ENCODE measurements at places on chromosomes 1 and 21.
A peak's percentile ranks its signal among the peaks of the same experiment; 100 is the strongest.

DNA sequence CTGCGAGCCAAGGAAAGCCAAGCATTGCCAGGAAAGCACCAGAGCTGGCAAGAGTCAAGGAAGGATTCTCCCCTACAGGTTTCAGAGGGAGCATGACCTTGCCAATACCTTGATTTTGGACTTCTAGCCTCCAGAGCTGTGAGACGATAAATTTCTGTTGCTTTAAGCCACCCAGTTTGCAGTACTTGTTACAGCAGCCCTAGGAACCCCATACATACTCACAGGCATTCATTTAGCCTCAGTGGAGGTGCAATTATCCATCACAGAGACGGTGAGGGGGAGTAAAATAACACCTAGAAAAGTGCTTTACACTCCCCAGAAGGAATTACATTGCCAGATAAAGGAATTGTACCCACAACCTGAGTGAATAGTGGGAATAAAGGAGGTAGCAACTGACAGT, 167.4 kb upstream of the NFIA start:
- no peak for DNase-seq

GRCh38 chr1:163170975-163171676, 31.6 kb downstream of the RGS5 start:
- peak; percentile 79 for DNase-seq

- DNase-seq = no peak
Measured at GRCh38 chr1:228018125-228018398, 11.3 kb downstream of the WNT3A start.

DNA sequence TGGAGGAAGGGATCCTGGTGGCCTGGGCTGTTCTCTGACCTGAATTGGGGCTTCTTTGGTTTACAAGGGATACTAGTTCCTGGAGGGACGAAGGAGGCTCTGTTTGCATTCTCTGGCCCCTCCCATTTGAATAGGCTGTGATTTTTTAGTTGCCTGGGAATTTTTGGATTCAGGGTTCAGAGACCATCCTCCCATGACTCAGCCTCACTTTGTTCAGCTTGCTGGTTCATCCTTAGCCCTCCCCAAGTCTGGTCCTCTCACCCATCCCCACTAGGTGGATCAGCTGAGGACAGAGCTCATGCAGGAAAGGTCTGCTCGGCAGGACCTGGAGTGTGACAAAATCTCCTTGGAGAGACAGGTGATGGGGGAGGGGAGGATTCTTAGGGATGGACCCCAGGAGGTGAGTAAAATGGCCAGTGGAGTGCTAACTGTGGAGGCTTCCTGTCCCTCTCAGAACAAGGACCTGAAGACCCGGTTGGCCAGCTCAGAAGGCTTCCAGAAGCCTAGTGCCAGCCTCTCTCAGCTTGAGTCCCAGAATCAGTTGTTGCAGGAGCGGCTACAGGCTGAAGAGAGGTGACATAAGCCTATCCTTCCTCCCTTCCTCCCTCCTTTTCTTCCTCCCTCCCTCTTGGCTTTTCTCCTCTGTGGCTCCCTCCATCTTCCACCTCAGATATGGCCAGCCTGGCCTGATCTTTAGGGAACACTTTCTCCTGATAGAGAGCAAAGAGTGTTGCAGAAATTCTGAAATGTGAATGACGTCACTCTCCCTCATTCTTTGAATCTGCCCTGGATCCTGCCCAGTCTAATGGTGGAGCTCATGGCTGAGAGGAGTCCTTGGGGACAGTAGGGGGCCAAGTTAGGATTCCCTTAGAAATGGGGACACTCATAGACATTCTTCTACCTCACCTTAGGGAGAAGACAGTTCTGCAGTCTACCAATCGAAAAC, 4.5 kb upstream of the TUFT1 start:
- DNase-seq = peak; percentile 58

DNA sequence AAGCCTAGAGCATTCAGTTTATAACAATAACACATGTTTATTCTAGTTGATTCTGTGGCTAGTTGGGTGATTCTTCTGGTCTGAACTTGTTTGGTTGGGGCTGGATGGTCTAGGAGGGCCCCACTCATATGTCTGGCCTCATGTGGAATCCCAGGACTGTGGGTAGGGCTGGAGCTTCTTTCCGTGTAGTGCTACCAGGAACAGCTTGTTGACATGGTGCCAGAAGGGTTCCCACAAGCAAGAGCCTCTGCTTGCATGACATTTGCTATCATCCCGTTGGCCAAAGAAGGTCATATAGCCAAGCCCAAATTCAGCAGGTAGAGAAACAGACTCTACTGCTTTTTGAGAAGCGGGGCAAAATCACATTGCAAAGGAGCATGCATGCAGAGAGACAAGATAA, 67.6 kb upstream of the PPP2R5A start:
- DNase-seq = no peak

GRCh38 chr1:214386747-214387146, 105.8 kb downstream of the SMYD2 start:
- DNase-seq = peak; percentile 82

GRCh38 chr1:226631229-226632000, 82.9 kb downstream of the STUM start:
- DNase-seq = no peak

GRCh38 chr1:94013367-94013878, 104.2 kb upstream of the GCLM start:
- DNase-seq = no peak

- DNase-seq = no peak
Measured at GRCh38 chr21:35864039-35864438, 196.3 kb downstream of the SETD4 start.

GRCh38 chr1:161180639-161181038, 3.3 kb upstream of the B4GALT3 start:
- DNase-seq = peak; percentile 44

- DNase-seq = no peak
Measured at GRCh38 chr1:71311376-71311775, 230.5 kb upstream of the ZRANB2 start.

DNA sequence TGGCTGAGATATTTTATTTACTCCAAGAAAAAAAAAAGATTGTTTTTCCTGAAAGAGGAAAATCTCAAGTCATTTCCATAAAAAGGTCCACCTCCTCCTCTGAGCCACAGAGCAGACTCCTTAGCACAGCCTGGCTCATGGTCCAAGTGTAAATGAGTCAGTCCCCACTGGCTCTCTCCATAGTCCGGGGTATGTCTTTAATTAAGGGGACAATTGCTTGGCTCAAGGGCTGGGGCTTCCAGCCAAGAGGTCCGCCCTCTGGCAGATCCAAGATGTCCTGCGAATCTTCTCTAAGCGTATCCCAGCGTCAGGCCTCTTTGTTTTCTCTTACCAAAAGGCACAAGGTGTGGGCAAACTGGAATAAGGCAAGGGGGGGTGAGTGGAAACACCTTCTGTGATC, 33.3 kb downstream of the FOXD2 start:
- no peak for DNase-seq

DNA sequence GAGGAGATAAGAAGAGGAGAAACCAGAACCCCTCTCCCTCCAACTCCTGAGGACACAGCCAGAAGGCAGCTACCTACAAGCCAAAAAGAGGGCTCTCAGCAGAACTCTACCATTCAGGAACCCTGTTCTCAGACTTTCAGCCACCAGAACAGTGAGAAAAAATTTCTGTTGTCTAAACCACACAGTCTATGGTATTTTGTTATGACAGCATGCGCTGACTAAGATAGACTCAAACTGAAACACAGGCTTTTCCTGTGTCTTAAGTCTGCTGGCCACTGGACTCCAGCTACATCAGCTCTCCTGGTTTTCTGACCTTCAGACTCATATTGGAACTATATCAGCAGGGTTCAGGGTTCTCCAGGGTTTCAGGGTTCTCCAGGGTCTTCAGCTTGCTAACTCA, 126.5 kb upstream of the TNFSF4 start:
- peak; percentile 69 for DNase-seq

- DNase-seq = no peak
Measured at GRCh38 chr1:3391711-3392110, 62.8 kb upstream of the ARHGEF16 start.

DNA sequence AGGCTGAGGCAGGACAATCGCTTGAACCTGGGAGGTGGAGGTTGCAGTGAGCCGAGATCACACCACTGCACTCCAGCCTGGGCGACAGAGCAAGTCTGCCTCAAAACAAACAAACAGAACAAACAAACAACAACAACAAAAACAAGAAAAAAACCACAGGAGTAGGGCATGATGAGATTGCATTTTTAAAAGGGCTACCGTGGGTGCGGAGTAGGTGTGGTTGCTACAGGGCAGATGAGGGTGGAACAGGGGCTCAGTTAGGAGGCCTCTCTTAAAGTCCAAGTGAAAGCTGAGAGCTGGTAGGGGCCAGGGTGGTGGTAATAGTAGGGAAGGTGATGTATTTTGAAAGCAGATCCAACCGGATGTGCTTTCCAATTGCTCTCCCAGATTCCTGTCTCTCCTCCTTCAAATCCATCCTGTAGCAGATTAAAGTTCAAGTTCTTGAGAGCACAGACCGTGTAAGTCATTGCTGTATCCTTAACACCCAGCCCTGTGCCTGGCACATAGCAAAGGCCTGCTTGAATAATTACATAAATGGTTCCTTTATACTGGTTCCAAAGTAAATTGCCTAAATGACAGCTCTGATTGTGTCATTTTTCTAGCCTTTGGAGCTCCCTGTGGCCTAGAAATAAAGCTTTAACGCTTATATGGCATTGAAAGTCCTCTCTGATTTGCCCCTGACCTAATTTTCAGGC, 4.2 kb upstream of the LINGO4 start:
- DNase-seq = no peak

DNA sequence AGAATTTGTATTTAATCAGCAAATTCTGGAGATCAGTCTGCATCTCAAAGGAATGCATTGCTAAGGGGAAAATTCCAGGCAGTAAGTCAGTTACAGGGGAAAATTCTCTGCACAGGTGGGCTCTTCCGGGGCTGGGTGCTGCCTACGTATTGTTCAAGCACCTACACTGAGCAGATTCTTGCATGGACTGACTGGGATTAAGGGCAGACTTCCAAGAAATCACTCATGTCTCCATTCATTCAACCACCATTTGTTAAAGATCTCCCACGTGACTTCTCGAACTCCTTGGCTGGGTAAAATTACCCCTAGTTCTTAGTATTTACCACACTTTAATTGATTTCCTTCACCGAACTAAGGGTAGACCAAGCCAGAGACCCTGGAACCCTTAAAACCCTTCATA, 28.2 kb upstream of the KCNE1 start:
- DNase-seq = no peak

- no peak for DNase-seq
Measured at GRCh38 chr1:240230816-240231215, 139.1 kb downstream of the FMN2 start.

- DNase-seq = peak; percentile 16
Measured at GRCh38 chr1:34164771-34165391, at the start of gene CSMD2. Gene CSMD2 (minus strand): TSS chr1:34165230. CDS start chr1:34165097, 133 bp downstream.

- no peak for DNase-seq
Measured at GRCh38 chr1:247184254-247184653, 12.4 kb upstream of the ZNF124 start.

GRCh38 chr1:69126796-69127195, 440.9 kb upstream of the LRRC7 start:
- no peak for DNase-seq

GRCh38 chr1:92136341-92136740, 56.2 kb downstream of the BTBD8 start:
- DNase-seq = no peak

GRCh38 chr1:183551924-183552323, 38.3 kb downstream of the NCF2 start:
- DNase-seq = no peak

DNA sequence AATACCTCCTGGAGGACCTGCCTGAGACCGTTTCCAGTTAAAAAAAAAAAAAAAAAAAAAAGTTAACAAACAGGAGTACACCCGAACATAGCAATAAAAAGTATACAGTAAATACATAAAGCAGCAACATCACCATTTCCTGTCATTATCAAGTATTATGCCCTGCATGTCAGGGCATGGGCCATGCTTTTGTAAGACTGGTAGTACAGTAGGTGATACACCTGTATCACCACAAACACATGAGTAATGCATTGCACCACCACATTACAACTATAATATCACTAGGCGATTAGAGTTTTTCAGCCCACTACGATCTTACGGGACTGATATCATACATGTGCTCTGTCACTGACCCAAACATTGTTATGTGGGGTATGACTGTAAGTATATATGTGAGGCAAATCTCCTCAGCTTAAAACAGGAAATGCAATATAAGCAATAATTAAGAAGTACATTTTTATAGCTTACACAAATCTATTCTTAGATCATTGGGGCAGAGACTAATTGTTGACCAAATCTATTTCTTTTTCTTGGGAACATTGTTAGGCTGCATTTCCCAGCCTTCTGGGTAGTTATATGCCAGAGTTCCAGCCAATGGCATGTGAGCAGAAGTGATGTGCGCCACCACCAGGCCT, 98.1 kb downstream of the PLD5 start:
- no peak for DNase-seq

- DNase-seq = no peak
Measured at GRCh38 chr1:210257698-210258529, 25.3 kb downstream of the SERTAD4 start.

DNA sequence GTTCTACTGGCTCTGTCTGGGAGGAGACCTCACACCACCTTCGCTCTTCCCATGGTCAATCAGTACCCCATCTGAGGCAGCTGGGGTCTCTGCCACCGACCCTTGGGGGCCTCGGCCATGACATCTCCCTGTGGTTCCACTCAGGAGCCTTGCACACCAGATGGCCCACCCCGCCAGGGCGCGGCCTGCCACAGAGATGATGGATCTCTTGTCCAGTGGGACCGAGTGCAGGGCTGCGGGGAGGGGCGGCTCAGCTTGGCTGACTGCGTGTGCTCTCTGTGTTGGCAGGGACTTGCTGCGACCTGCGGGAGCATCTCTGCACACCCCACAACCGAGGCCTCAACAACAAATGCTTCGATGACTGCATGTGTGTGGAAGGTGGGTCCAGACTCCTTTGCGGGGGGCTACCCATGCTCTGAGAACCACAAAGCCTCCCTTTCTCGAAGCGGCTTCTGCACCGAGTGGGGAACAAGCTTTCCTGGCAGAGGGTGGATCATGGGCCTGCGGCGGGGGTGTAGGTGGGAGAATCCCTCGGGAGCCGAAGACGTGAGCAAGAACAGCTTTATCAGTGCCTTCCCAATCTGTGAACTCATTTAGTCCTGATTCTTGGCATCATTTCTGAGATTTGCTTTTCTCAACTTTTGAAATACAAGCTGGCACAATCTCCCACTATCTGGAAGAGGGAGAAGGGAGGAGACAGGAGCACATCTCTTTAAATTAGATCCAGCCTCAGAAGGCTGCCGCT, 20.9 kb upstream of the AGTRAP start:
- no peak for DNase-seq

GRCh38 chr1:101898137-101898536, 98.6 kb downstream of the OLFM3 start:
- no peak for DNase-seq

DNA sequence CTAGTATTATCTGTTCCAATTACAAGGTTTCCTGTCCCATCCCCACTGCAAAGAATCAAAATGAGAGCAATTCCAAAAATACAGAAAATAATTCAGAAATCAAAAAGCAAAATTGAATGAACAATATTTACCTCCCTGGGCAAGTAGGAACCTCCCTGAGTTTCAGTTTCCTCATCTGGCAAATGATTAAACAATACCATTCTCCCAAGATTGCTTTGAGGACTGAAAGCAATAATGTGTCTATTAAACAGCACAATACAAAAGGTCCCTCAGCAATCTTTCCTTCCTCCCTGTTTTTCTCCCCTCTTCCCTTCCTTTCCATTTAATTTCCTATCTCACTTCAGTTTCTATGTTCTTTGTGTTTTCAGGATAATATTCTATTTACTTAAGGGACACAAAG, 171.0 kb downstream of the ZC3H11B start:
- DNase-seq = no peak

GRCh38 chr1:64664299-64664698, 80.6 kb upstream of the RAVER2 start:
- no peak for DNase-seq
